ENCODE measurements at places on chromosomes 3 and 15.

- no peak for DNase-seq
These were observed 164.8 kb upstream of the BHLHE40 start for GRCh38 chr3:4814305-4814903.

- DNase-seq: no peak
These were observed 47.1 kb upstream of the SERPINI2 start for GRCh38 chr3:167521006-167521355.

DNA sequence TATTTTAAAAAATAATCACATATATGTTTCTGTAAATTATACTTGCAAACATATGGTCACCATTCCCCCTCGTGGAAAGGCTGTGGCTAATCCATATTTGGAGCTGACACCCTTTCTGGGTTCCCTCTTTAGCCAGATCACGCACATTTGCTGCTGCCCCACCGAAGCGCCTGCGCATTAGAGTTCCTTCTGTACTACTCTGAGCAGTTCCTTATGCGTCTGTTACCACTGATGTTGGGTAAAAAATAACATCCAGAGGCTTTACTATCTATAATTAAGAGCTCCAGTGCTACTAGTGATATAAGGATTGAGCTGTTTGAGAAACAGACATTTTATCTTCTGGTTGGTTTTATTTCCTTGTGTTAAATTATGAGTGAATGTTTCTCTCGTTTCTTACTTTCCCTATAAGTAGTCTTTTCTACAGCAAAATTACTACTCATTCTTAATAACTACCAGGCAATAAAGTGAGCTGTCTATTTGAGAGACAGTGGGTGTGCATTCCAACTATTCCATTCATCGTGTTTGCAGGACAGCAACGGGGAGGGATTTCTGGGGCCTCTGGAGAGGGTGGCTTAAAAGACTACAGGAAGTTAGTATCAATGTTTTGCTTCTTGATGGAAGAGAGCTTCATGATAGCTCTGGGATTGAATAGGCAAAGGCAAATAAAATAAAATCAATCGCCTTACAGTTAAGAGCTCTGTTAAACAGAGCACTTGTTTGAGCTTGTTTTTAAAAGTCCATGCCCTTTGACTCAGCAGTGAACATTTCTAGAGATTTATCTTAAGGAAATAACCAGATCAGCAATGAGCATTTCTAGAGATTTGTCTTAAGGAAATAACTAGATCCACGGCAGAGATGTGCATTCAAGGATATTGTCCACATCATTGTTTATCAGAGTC is 245.2 kb downstream of the CD47 start:
- no peak for DNase-seq

GRCh38 chr3:37145611-37146010 is 28.8 kb downstream of the LRRFIP2 start:
- DNase-seq: no peak

DNA sequence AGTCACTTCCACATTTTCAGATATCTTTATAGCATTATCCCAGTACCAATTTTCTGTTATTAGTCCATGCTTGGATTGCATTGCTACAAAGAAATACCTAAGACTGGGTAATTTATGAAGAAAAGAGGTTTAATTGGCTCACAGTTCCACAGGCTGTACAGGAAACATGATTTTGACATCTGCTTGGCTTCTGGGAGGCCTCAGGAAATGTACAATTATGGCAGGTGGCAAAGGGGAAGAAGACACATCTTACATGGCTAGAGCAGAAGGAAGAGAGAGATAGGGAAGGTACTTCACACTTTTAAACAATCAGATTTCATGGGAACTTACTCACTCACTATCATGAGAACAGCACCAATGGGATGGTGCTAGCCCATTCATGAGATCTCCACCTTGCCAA is 172.3 kb upstream of the GPR149 start:
- no peak for DNase-seq

GRCh38 chr3:127172781-127173515 is 20.0 kb upstream of the PRR23E start:
- peak; percentile 15 for DNase-seq

DNA sequence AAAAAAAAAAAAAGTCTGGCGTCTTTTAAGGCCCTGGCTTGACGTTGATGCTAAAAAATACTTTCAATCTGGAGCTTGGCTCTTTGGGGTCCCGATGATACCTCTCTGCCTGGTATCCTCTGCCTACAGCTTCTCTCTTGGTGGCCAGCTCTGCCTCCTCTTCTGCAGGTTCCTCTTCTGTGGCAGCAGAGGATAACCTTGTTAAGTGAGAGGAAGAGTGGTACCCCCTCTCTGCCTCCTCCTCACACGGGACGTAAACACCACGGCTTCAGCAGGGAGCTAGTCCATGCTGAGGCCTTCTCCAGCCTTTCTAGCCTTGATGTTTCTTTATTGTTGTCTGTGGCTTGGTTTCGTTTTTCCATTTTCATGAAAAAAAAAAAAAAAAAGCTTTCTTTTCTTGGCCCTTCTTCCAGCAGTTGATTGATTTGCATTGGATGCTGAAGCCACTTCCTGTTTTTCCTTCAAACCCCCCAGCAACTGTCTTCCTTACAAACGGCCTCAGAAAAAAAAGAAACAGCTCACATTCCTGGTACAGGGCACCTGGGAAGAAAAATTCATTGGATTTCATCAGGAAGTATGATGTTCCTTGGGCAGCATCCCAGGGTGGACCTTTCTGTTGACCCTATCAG is 59.7 kb downstream of the RORA start:
- DNase-seq: no peak

DNA sequence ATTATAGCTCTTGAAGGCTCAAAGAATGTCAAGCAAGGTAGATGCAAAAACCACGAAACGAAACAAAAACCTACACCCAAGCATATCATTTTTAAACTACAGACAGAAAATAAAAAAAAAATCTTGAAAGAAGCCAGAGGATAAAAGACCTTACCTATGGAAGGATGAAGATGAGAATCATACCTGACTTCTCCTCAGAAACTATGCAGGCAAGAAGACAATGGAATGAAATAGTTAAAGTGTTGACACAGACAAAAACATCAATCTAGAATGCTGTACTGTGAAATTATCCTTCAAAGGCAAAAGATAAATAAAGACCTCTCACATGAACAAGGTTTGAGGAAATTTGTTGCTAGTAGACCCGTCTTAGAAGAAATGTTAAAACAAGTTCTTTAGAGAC is 372.0 kb downstream of the ZIC4 start:
- no peak for DNase-seq

- no peak for DNase-seq
These were observed 81.4 kb downstream of the CGNL1 start for GRCh38 chr15:57457726-57458125.

DNA sequence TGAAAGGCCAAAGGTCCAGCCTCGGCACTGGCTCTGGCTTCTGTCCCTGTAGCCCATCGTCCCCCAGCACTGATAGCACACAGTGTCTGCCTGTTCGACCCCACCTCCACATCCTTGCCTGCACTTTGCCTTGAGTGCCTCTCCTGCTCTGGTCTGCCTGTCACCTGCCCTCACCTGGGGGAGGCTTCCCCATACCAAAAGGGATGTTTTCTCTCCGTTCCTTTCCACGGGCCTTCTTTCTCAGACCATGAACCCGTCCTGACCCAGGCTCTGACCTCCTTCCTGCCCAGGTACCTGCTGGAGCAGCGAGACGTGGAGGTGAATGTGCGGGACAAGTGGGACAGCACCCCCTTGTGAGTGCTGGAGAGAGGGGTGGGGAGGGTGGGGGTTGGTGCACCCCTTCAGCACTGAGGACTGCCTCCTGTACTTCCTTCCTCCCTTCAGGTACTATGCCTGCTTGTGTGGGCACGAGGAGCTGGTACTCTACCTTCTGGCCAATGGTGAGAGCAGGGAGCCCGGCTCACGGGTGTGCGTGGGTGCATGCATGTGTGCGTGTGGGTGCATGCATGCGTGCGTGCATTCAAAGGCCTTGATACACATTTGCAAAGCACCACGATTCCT is 1.5 kb downstream of the ABTB1 start:
- DNase-seq: no peak

GRCh38 chr3:126029241-126029640 is 54.7 kb downstream of the SLC41A3 start:
- DNase-seq: no peak

DNA sequence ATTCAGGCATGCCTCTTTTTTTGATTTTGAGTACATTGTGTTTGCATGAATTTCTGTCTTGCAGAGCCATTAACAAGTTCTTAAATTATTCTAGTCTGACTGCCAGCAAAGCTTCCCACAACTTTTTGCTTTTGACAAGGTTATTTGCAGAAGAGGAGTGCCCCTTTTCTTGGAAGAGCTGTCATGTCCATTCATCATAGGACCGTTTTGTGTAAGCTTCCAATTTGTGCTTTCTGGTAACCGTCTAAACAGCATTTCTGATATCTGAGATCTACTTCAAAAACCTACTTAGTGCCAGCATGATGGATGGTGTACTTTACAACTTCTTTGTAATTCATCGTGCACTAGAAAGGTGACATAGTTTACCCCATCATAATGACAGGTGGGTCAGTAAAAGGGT is 379.7 kb downstream of the NAALADL2 start:
- DNase-seq: no peak

DNA sequence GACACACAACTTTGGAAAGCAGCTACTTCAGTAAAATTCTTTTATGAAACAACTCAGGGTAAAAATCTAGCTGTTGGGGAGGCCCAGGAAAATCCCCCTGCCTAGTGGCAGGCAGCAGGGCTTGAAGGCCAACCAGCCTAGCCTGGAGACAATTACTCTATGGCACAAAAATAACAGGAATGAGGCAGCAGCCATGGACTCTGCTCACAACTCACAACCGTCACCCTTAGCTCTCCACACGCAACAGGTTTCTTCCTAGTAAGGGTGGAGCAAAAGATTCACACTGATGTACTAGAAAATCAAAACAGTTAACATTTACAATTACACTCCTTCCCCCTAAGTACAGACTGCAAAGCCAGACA is 530 bp upstream of the FBXL22 start:
- no peak for DNase-seq

DNA sequence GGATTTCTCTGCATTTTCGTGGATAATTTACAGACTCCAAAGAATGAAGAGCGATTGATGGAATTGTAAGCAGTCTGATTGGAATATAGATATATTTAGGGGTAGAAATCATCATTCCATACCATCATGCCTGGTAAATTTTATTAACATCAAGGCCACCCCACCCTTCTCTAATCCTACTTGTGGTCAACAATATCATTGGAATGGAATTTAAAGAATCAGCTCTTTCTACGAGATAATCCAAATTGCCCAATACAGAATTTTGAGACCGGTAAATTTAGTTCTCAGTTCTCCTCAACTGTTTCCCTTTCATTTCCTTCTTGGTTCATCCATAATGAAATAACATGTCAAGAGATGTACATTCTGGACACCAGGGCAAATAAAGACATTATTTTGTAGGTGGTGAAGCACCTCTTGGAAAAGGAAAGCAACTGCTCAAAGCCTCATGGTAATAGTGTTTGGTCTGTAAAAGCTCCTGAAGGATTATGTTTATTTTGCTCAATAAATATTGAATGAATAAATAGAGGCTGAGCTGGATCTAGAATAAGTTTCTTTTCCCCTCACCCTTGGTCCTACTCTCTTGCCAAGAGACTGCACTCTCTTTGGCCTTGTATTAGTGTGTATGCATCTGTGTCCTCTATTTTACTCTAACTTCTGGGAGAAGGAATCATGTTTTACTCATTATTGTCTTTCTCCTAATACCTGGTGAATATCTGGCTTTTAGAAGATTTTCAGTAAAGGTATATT is 133.7 kb upstream of the BCL6 start:
- DNase-seq: no peak

DNA sequence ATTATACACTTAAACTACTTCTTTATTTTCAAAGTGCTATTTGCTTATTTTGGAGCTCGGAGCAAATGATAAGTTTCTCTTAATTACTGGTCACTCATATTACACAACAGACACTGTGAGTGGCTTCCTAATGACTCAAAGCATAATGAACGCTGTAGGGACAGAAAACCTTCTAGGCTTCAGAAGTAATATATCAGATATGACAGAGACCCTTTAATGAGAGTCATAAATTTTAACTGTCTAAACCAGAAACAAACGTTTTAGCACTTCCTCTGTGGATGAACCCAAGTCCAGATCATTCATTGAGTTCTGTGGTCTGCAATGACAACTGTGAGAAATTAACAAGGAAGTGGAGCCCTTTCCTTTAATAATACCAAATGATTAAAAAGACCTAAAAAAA is 66.6 kb downstream of the ARPP21 start:
- no peak for DNase-seq

GRCh38 chr3:76267851-76268380 is 482.6 kb upstream of the ZNF717 start:
- DNase-seq: no peak

- DNase-seq: no peak
These were observed 158.0 kb downstream of the CLSTN2 start for GRCh38 chr3:140092848-140093536.

DNA sequence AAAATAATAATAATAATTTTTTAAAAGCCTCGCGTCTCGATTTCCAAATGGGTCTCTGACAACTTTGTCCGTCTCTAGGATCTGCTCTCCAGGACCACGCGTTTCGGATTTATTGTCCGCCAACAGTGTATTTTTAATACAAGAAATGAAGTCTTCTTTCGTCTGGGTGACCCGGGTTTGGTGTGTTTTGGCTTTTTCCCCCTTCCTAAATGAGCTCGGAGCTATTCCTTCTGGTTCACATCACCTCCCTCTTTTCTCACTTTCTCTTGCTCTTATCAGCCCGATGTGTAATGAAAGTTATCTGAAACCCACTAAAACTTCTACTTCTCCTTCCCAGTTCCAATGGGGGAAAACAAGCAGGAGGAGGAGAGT is 516.7 kb downstream of the MECOM start:
- no peak for DNase-seq

- no peak for DNase-seq
These were observed 96.8 kb downstream of the BDH1 start for GRCh38 chr3:197458906-197459470.

DNA sequence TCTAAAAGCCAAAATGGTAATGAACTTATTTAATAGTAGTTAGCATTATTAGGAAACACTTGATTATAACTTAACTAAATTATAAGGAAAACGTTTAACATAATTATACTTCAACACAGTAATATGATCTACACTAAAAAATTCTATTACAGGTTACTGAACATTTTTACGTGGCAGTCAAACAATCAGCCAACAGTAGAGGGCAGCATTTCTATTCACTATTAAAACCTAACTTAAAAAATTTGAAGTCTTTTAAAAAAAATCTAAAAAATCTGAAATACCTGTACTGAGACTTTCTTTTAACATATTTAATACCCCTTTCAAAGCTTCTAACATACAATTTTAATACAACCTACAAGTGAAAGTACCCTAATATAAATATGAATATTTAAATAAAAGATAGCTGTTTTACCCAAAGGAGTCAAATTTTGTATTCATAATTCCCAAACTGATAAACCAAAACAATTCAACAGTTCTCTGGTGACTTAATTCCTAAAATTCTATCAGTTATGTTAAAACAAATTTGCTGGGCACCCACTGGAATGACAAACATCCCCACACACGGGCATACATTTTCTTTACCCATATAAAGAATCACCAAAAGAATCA is 41.5 kb downstream of the DLG1 start:
- DNase-seq: peak; percentile 28

GRCh38 chr3:71930056-71930991 is 145.4 kb upstream of the PROK2 start:
- peak; percentile 61 for DNase-seq
